ENCODE measurements at places on chromosomes 5 and 9. TPM values are rescaled to one million over a fixed set of nuclear protein-coding genes. Genes with fewer than 3 reads are reported as not detected.
A peak's percentile ranks its signal among the peaks of the same experiment; 100 is the strongest.

AK8 gene
- polyA plus RNA-seq, result not detected

ANKDD1B gene
- polyA plus RNA-seq, result 1.8 TPM

SPATA31C1 gene
- polyA plus RNA-seq, result not detected

FOXD4L5 gene
- polyA plus RNA-seq, result 0.04 TPM

TMEM174 gene
- polyA plus RNA-seq, result not detected

ADGRD2 gene
- polyA plus RNA-seq, result not detected

CCDC183 gene
- 3.0 TPM for polyA plus RNA-seq

MYOT gene
- polyA plus RNA-seq, result 6.6 TPM

GRCh38 chr9:135973277-135974219, 12.4 kb upstream of the UBAC1 start:
- no peaks in the 10 kb centered on the region for H3K27me3 ChIP-seq
- no peaks in the 10 kb centered on the region for H3K4me1 ChIP-seq
- no peaks in the 10 kb centered on the region for H3K36me3 ChIP-seq
- no peak for DNase-seq

GRCh38 chr9:91193087-91193657, 168.5 kb downstream of the AUH start:
- DNase-seq, result peak; percentile 96
- no peaks in the 10 kb centered on the region for H3K4me1 ChIP-seq
- H3K36me3 ChIP-seq, result no peaks in the 10 kb centered on the region
- no peaks in the 10 kb centered on the region for H3K27me3 ChIP-seq

GRCh38 chr5:172380987-172381643, 73.2 kb downstream of the SH3PXD2B start:
- peaks cover 24% of the 10 kb centered on the region for H3K4me1 ChIP-seq
- DNase-seq, result peak; percentile 93
- peaks cover 6% of the 10 kb centered on the region for H3K36me3 ChIP-seq
- no peak overlapping the region for H3K4me3 ChIP-seq
- peak overlapping the region; percentile 79 for H3K27ac ChIP-seq

- peak; percentile 50 for DNase-seq
- no peaks in the 10 kb centered on the region for H3K4me1 ChIP-seq
- H3K27ac ChIP-seq, result no peak overlapping the region
- H3K36me3 ChIP-seq, result no peaks in the 10 kb centered on the region
- H3K4me3 ChIP-seq, result no peak overlapping the region
These were observed 18.9 kb downstream of the TCF7 start for GRCh38 chr5:134133188-134133994.

DNA sequence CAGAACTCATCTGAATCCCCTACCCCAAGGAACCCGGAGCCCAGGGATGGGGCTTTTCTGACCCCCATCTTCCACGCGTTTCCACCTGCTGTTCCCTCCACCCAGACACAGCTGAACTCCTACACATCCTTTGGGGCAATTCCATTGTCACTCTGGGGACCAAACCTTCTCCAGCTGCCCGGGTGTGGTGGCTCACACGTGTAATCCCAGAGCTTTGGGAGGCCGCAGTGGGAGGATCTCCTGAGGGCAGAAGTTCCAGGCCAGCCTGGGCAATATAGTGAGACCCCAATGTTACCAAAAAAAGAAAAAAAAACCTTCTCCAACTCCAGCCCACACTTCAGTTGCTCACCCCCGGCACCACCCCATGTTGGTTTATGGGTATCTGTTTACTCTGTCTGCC, 8.1 kb downstream of the EPB41L4B start:
- H3K27me3 ChIP-seq, result no peaks in the 10 kb centered on the region
- no peak for DNase-seq
- H3K36me3 ChIP-seq, result no peaks in the 10 kb centered on the region
- H3K4me1 ChIP-seq, result peaks cover 14% of the 10 kb centered on the region
- H3K4me3 ChIP-seq, result no peak overlapping the region
